ENCODE measurements at places on chromosomes 7 and 10. TPM values are rescaled to one million over a fixed set of nuclear protein-coding genes. Genes with fewer than 3 reads are reported as not detected.

DNA sequence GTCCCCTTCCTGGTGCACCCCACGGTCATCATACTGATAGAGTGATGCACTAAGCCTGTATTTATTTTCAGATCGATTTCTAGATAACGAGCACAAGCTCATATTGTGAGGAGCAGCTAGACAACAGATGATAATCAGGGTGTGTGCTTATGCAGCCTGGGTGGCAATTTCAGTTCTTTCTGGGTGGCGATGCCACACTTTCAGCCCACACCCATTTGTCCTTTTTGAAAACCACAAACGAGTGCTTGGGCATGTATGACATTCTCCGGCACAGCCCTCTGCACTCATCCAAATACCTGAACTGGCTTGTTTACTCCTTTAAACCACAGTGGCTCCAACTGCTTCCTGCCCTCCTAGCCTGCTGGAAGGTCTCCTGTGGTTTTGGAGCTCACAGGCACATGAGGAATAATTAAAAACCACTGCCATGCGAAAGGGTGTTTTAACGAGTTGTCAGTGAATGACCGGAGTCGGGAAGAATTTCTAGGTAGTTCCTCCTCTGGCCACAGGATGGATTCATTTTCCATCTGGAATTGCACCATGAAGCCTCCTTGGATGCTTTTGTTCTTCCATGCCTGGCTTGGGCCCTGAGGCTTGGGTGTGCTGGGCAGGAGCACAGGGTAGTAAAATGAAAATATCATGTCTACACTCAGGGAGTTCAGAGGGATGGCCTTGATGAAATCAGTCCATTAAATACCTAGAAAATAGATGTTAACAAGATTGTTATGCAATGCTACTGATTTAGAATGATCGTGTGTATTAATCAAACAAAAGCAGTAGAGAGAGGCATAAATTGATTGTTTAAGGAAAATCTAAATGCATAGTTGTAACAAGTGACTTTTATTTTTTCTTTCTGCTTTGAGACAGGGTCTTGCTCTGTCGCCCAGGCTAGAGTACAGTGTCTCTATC, 52.4 kb upstream of the ITGB1 start:
- peak overlapping the region; percentile 71 for H3K27ac ChIP-seq
- peaks cover 45% of the 10 kb centered on the region for H3K4me1 ChIP-seq
- H3K27me3 ChIP-seq: no peaks in the 10 kb centered on the region
- no peaks in the 10 kb centered on the region for H3K36me3 ChIP-seq
- peak overlapping the region; percentile 34 for H3K4me3 ChIP-seq
- DNase-seq: peak; percentile 89

GRCh38 chr10:132353456-132354355, 21.7 kb downstream of the LRRC27 start:
- DNase-seq: no peak
- H3K27ac ChIP-seq: no peak overlapping the region
- no peak overlapping the region for H3K4me3 ChIP-seq

GIMAP1 gene
- total RNA-seq: not detected

DNA sequence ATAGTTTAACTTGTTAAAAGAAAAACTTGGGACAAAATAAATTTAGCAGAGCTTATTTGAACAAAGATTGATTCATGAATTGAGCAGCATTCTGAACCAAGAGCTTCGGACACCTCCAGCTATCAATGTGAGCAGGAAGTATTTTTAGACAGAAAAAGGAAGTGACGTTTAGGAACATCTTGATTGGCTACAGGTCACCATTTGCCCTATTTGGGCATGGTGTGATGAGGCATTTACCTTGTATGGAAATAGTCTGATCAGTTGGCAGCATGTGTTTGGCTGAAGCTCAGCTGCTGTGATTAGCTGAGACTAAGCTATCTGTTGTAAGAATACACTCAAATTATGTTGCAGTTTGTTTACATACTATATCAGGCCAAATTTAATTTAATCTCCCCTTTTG, 185.1 kb downstream of the ATRNL1 start:
- H3K4me3 ChIP-seq: no peak overlapping the region
- no peaks in the 10 kb centered on the region for H3K27me3 ChIP-seq
- no peaks in the 10 kb centered on the region for H3K4me1 ChIP-seq
- DNase-seq: no peak

DNA sequence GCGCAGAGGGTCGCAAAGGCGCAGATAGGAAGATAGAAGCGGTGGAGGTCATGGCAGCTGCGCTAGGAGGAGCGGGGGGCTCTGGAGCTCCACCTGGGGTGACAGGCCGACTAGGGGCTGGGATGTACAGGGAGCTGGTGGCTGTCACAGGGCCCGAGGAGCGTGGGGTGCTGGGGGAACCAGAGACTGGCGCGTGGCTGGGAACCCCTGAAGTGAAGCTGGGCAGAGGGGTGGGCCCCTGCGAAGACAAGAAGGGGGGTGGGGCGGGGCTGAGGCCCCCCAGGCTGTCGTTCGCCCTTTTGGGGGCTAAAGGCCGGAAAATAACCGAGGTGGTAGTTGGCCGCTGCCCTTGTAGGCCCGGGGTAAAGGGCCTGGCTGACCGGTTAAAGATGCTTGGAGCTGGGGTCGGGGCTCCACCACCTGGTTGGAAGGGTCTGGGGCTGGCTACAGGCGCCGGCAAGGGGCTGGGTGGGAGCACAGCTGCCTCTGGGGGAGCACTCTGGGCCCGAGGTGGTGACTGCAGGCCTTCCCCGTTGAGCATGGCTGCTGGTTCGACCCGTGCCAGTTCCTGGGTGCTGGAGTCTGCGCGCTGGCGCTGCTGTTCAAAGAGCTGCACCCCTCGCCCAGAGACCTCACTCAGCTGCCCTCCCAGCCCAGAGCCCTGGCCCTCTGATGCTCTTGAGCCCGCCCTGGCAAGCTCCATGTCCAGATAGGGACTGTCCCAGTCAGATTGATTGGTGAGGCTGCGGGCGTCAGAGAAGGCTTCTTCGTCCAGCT, 6.8 kb upstream of the MYOZ1 start:
- peak overlapping the region; percentile 74 for H3K4me3 ChIP-seq
- no peaks in the 10 kb centered on the region for H3K36me3 ChIP-seq
- no peaks in the 10 kb centered on the region for H3K27me3 ChIP-seq
- peaks cover 41% of the 10 kb centered on the region for H3K4me1 ChIP-seq

DNA sequence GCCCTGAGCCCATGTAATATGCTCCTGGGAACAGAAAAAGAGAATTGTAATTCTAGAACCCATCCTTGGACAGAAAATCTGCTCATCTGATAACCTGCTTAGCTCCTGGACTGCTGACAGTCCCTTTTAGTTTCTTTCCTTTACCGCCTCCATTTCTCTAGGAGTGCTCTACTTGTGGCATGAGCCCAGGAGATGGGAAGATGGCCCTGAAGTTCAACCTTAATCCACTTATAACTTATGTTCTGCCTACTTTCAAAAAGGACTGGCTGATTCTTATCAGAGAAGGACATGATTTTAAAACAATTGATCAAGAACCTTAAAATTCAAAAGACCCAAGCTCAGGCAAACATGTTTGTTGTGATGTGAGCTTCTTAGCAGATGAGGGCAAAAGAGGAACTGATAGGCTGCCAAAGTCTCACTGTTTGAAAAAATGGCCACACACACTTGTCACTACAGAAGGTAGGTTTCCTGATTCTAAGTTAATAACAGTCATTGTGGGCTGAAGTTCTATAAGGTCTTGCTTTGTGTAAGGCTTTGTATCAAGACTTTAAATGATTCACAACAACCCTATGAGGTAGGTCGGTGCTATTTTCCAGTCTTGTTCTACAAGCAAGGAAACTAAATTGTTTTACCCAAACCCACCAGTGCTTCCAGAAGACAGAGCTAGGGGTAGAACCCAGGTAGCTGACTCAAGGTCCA, 94.3 kb upstream of the AFAP1L2 start:
- no peaks in the 10 kb centered on the region for H3K36me3 ChIP-seq
- H3K27ac ChIP-seq: no peak overlapping the region
- no peak overlapping the region for H3K4me3 ChIP-seq
- no peaks in the 10 kb centered on the region for H3K27me3 ChIP-seq
- no peaks in the 10 kb centered on the region for H3K4me1 ChIP-seq
